Body of pancreas (tissue), 4 donors: ENCODE measurements at places on chromosomes 5 and 9.

DNA sequence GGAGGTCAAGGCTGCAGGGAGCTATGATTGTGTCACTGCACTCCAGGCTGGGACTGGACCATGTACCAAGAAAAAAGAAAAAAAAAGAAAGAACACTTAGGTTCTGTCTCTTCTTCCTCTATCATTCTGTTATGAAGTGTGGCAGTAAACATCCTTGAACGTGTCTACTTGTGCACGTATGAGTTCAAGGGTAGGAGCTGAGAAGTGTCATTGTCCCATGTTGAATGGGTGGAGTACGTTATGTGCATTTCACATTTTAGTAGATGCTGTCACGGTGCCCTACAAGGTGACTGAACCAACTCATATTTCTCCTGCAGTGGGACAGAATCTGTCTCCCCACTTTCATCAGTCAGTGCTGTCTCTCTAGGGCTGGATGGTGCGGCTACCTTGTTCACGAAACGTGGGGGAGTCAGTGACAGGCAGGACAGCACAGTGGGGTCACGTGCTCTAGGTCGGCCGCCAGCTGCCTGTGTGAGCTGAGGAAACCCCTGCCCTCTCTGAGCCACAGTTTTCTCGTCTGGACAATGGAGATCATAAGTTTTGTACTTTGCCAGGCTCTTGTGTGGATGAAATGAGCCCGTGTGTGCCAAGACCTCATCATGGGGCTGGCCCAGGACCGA lies 47.2 kb downstream of the GTF3C4 start:
- no peak overlapping the region for H3K27ac ChIP-seq
- H3K36me3 ChIP-seq, result no peaks in the 10 kb centered on the region
- H3K4me3 ChIP-seq, result no peak overlapping the region

- no peaks in the 10 kb centered on the region for H3K36me3 ChIP-seq
- H3K27ac ChIP-seq, result no peak overlapping the region
- no peak for DNase-seq
- no peaks in the 10 kb centered on the region for H3K27me3 ChIP-seq
- H3K4me1 ChIP-seq, result no peaks in the 10 kb centered on the region
Observed at GRCh38 chr9:26210338-26210851, 532.2 kb upstream of the TUSC1 start.

GRCh38 chr9:16559418-16560188 lies 310.9 kb downstream of the BNC2 start:
- DNase-seq, result no peak
- no peaks in the 10 kb centered on the region for H3K4me1 ChIP-seq
- no peak overlapping the region for H3K4me3 ChIP-seq
- H3K36me3 ChIP-seq, result no peaks in the 10 kb centered on the region
- no peaks in the 10 kb centered on the region for H3K27me3 ChIP-seq

DNA sequence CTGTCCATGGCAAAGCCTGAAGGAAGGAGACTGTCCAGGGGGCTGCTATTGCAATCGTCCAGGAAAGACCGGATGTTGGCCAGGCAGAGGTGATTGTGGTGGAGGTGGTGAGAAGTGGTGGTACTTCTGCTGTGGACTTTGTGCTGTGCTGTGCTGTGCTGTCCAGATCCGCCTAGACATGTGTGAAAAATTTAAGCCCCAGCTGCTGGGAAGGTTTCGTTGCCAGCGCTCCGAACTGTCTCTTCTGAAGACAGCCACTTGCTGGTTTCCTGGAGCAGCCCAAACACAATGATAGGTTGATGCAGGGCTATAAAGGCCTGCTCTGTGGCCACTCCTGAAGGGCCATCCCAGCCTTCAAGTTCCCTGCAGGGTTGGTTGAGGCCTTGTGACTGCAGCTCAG lies 223.0 kb upstream of the MPDZ start:
- DNase-seq, result no peak
- no peaks in the 10 kb centered on the region for H3K27me3 ChIP-seq
- no peaks in the 10 kb centered on the region for H3K4me1 ChIP-seq

DNA sequence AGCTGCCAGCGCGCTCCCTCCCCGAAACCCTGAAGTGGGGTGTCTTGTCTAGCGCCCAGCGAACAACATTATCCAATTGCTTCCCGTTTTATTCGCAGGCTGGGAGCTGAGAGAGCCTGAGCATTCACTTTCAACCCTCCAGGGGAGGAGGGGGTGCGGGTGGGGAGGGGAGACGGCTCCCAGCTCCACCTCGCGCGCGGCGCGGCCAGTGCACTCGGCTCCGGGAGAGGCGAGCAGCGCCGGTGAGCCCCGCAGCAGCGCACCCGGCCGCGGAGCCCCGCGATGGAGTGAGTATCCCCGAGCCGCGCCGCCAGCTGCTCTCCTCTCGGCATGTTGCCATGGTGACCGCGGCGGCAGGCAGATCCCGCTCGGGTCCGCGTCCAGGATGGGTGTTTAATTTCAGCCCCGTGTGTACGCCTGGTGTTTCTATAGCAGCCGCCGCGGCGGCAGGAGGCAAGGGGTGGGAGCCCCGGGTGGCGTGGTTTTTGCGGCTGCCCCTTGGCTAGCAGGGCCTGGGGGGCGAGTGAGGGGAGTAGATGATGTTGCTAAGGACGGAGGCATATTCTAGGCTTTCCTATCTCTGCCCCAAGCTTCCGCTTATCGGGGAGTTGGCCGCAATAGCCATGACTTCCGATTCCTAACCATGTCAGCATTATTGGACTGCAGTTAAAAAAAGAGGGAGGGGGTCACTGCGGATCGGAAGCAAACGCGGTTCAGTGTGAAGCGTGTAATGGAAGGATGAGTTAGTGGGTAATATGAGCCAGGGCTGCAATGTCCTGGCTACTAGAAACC lies 139.2 kb upstream of the PALM2AKAP2 start:
- no peak overlapping the region for H3K4me3 ChIP-seq
- peaks cover 15% of the 10 kb centered on the region for H3K4me1 ChIP-seq
- no peak overlapping the region for H3K27ac ChIP-seq
- DNase-seq, result peak; percentile 18

DNA sequence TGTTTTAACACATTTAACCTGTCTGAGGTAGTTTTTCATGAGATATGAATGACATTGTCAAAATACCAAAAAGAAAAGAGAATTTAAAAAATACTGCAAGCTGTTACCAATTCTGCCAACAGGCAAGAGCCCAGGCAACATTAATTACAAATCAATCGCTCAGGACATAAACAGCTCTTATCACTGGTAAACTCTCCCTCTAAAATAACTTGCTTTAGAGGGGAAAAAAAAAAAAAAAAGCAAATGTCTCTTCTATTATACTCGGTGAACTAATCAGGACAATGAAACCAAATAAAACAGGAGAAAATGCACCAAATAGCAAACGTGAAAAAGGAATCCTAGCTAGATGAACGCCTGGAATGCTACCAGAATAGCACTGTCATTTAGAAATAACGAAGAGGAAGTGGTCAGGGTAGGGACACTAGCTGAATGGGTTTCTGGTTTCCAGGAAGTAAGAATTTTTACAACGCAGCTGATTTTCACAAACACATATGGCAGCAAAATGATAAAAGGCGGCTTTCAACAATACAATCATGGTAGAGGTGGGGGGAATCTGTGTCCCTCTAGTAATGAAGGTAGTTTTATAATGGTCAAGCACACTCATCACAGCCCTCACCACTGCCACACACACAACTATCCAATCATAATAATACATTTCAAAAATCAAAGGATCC lies 94.9 kb downstream of the DENND1A start:
- H3K4me3 ChIP-seq, result no peak overlapping the region
- H3K4me1 ChIP-seq, result no peaks in the 10 kb centered on the region
- H3K27ac ChIP-seq, result no peak overlapping the region

GRCh38 chr5:54561651-54562050 lies 44.1 kb downstream of the SNX18 start:
- no peak overlapping the region for H3K4me3 ChIP-seq
- H3K4me1 ChIP-seq, result no peaks in the 10 kb centered on the region
- H3K36me3 ChIP-seq, result no peaks in the 10 kb centered on the region
- no peaks in the 10 kb centered on the region for H3K27me3 ChIP-seq
